ENCODE measurements at places on chromosomes 2 and 18.

DNA sequence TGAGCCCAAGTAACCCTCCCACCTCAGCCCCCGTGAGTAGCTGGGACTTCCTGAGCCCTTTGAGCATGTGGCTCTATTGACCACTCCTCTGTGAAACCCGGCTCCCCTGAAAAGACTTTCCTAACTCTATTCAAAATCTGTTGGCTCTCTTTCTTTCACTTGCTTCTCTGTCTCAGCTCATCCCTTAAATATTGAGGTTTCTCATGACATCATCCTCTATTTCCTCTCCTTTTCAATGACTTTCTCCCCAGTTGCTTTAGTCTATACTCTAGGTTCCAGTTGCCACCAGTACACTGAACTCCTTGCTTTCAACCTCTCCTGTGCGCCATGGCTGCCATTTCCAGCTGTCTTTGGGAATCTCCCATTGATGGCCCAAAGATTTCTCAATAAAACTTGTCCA is 79.8 kb upstream of the STK17B start:
- H3K4me1 ChIP-seq: peaks cover 63% of the 10 kb centered on the region
- DNase-seq: no peak
- H3K27me3 ChIP-seq: no peaks in the 10 kb centered on the region

DNA sequence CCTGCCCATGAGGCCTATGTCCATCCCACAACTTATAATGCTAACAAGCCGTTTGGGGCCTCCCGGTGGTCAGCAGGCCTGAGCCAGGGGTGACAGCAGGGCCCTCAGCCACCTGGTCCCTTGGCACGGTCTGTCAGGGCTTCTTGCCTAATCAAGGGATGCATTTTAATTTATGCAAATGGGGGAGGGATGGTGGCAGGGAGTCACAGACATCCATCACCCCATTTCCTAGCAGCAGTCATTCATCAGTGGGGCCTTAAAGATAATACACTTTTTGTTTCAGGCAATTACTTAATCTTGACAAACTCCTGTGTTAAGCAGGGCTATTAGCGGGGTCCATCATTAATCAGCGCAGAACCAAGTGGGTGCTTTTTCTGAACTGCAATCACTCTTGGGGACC is 174.5 kb downstream of the GLI2 start:
- H3K4me3 ChIP-seq: no peak overlapping the region
- peaks cover 17% of the 10 kb centered on the region for H3K4me1 ChIP-seq
- no peak for DNase-seq
- H3K27me3 ChIP-seq: no peaks in the 10 kb centered on the region

DNA sequence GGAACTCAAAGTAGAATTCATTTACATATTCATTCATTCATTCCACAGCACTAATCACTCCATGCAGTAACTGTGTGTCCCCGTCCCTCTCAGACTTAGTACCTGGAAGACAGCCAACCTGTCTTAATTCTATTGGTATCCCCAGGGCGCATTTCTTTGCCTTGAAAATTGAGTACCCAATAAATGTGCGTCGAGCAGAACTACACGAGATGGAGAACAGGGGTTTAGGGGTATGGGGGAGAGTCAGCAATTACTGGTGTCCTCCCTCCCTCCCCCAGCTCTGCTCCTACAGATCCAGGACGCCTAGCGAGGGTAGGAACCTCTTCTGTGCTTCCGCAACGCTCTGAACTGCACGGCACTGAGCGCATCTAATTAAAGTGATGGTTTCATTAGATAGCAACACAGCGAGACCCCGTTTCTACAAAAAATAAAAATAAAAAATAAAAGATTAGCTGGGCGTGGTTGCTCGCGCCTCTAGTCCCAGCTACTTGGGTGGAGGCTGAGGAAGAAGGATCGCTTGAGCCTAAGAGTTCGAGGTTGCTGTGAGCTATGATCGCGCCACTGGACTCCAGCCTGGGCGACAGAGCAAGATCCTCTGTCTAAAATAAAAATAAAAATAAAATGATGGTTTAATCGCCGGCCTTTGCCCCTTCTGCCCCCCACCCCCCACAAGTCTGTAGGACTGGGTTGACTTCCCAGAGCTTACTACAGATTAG is 614 bp upstream of the FKBP1B start:
- H3K4me1 ChIP-seq: no peaks in the 10 kb centered on the region
- no peaks in the 10 kb centered on the region for H3K27me3 ChIP-seq
- peak overlapping the region; percentile 74 for H3K4me3 ChIP-seq
- no peaks in the 10 kb centered on the region for H3K36me3 ChIP-seq

- H3K4me1 ChIP-seq: no peaks in the 10 kb centered on the region
- H3K27ac ChIP-seq: no peak overlapping the region
- no peak overlapping the region for H3K4me3 ChIP-seq
- no peaks in the 10 kb centered on the region for H3K36me3 ChIP-seq
These were observed 473.5 kb upstream of the MYT1L start for GRCh38 chr2:2804528-2804927.

DNA sequence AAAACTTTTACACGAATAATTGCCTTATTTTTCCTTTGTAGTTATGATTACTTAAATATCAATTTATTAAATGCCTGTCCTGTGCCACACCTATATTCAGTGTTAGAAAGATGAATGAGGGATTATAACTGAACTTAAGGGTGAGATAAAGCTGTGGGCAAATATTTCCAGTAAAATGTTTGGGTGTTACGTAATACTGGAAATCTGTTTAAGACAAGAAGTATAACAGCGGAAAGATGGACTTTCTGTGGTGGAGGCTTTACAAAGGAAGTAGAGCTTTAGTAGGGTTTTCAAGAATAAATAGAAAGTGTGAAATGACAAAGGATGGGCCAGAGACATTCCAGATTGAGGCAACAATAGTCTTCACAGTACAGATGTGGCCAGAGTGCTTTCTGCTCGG is 927.0 kb downstream of the DPP10 start:
- no peak overlapping the region for H3K4me3 ChIP-seq
- no peaks in the 10 kb centered on the region for H3K4me1 ChIP-seq
- H3K36me3 ChIP-seq: no peaks in the 10 kb centered on the region
- no peak overlapping the region for H3K27ac ChIP-seq

Data from SJCRH30 (cell line).